Inflammatory macrophage treated with lipopolysaccharide for 1 hour (primary cell): ENCODE measurements at places on chromosomes 7 and 10.

DNA sequence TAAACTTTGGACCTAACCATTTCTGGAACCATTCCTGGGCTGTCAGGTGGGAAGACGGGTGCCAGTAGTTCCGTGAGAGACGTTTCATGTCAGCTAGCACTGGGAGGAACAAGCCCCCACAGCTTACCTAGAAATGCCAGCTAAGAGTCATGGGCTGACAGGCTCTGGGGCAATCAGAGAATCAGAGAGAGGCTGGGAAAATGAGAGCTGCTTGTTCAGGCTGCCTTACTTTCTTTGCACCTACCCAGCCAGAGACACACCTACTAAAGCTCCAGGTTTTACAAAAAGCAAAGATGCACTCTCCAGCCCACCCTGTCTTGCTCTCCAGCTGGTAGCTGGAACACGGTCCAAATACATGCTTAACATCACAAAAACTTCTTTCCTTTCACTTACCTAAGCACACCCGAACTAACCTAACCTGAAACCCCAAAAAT lies 688 bp downstream of the PTN start:
- no peak for DNase-seq

GRCh38 chr7:121872831-121873288 lies at the start of gene PTPRZ1:
Gene PTPRZ1 (plus strand): TSS chr7:121873161. CDS start chr7:121873500, 339 bp downstream.
- no peak for DNase-seq

GRCh38 chr7:89160107-89160506 lies 364.6 kb upstream of the TEX47 start:
- no peak for DNase-seq

GRCh38 chr10:58265249-58265648 lies 2.4 kb downstream of the IPMK start:
- DNase-seq: no peak
